ENCODE measurements at places on chromosomes 2 and 18. TPM values are rescaled to one million over a fixed set of nuclear protein-coding genes. Genes with fewer than 3 reads are reported as not detected.

Gene RANBP2
- polyA plus RNA-seq: 3.6 TPM

DNA sequence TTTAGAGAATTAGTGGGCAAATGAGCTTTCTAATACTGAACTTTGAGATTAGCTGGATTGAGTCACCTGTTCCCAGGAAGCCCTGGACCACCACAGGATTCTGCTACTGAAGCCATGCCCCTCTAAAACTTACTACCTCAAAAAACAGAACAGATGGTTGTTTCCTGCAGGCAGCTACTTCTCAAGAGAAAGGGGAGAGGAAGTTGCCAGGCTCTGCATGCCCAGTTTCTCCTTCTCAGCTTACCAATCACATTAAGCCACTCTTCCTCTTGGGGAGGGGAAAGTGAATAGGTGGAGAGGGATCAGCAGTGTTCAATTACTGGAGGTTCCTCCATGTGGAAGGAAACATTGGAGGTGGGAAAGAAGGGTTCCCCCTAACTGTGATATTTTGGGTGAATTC lies 24.9 kb upstream of the C1GALT1C1L start:
- no peak for DNase-seq

GRCh38 chr2:139360654-139361053 lies 580.5 kb upstream of the NXPH2 start:
- no peak for DNase-seq

GRCh38 chr2:31318361-31319336 lies 84.7 kb downstream of the EHD3 start:
- DNase-seq: no peak

DNA sequence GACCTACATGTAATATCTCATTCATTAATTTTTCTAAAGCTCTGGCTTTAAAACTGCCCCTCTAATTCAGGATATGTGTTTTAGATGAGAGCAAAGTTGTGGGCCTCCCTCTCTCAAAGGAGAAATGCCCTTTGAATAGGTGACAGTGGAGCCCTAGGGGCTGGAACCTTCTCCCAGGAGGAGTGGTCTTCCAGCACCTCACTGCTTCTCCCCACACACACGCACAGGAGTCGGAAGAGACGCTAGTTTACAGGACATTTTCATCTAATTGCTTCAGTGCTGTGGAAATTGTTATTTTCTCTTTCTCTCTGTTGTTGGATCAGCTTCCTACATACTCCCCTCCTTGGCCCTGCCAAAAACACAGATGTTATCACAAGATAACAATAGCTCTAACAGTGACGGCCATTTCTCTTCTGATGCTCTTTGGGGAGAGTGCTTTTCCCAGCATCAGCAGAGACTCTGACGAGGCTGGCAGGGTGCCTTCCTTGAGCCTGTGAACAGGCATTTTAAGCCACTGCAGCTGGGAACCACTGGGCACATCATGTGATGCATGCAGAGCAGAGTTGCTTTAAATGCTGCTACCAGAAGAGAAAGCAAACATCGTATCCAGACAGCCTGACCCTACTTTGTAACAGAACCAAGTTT lies 209.4 kb upstream of the SP5 start:
- no peak for DNase-seq

Gene LYPD6B
- 17.0 TPM for polyA plus RNA-seq

Measured in SK-N-SH (cell line).